T-helper 1 cell (primary cell): ENCODE measurements at places on chromosomes 5 and 9.

DNA sequence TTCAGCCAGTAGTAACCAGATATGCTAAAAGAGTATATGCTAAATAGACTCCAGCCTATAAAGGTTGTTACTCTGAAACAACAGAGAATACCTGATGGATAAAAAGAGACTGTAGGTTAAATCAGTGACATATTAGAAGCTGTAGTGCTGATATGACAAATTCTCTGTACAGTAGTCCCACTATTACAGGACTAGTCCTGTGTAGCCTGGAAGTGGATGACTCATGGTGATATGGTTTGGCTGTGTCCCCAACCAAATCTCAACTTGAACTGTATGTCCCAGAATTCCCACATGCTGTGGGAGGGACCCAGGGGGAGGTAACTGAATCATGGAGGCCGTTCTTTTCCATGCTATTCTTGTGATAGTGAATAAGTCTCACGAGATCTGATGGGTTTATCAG, 276.2 kb upstream of the POU5F2 start:
- DNase-seq = no peak

DNA sequence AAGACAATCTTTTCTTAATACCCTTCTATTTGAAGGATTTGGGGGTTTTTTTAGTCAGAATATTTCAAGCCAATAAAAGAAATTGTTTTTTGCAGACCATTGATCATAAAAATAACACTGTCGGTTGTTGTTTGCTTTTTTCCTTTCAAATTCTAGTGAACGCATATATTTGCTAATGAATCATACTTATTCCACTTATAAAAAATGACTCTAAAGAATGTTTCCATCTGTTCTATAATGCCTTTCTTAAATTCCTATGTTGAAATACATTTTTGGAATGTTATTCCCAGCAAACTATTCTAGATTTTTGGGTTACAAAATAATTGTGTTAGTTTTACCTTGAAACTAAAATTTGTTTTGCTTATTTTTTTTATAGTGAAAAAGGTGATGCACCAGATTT, 32.2 kb downstream of the CWC27 start:
- no peak for DNase-seq

DNA sequence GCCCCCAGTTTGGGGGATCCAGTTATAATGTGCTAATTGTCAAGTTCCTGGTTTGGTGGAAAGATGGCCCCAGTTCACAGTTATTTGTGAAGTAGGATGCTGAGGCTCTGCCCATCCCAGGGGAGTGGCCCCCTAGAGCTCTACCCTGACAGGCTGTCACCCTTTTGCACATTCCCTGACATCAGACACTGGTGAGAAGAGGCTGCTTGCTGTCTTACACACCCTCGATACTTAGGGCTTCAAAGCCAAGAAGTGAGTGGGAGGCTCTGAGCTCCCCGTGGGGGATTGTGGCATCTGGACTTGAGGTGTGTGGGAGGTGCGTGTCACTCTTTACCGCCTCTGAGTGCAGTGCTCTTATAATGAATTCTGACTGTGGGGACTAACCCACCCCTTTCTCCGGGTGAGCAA, 168.5 kb downstream of the DOCK2 start:
- no peak for DNase-seq

DNA sequence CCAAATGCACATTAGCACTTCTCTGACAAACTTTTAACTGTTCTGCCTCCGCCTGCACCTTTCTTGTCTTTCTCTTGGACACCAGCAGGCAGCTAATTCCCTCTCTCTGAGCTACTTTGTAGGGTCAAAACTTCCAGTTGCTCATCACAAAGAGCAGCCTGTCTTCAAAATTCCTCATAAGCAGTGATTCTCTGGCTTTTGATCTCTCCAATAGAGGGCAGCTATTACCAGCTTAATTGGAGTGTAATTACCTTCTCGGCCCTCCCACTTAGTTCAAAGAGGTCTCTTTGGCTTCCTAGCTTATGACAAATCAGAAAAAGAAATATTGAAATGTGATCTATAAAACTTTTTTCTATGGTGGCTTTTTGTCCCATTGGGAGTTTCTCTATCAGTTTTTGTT, 43.6 kb upstream of the RAD23B start:
- DNase-seq = no peak

DNA sequence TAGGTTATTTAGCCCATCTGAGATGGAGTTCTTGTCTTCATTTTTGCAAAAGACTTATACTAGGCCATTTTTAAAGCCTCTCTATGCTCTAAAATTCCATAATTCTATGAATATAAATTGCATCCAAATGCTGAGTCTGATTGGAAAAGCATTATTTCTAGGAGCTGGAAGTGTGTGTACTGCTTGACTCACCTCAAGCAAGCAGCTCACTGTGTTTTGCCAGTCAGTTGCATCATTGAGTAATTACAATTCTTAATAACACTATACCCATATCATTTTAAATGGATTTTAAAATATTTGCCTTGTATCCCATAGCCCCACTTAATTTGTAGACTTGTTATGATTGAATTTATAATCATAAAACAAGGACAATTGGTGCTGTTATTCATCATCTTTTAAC, 161.0 kb downstream of the PAM start:
- DNase-seq = no peak

DNA sequence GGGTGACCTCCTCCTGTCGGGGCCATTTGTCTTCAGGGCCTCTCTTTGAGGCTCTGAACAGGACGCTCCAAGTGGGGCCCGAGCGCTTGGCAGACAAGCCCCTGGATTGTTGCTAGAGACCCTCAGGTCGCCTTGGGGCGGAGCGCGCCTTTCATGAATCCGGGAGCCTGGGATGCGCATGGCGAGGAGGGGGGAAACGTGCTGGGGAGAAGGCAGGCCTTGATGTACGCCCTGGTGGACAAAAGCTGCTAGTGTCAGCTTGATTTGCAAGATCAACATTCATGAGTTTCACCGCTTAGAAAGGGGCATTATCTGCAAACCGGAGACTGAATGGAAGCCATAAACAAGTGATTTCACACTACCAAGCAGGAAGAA, 226.3 kb downstream of the SMARCA2 start:
- DNase-seq = no peak

DNA sequence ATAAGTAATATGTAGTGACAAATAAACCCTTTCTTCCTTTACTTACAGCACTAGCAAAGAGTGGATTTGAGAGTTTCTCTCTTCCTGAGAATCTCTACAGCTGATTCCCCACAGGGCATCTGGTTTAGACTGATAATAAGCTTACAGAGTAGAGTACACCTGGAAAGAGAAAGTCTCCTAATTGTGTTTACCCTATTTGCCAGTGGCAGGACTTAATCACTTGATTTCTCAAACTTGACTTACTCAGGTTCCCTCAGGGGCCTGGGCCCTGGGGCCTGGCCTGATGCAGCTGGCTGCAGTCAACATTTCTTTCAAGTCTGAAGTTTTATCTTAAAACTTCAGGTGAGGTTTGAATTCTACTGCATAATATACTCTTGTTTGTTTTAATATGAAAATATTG, 38.0 kb upstream of the UBTD2 start:
- DNase-seq = no peak

- no peak for DNase-seq
These were observed 180.3 kb downstream of the SREK1 start for GRCh38 chr5:66324357-66324756.

GRCh38 chr5:172642926-172643871, 2.1 kb downstream of the NEURL1B start:
- DNase-seq = no peak

- no peak for DNase-seq
These were observed 235.7 kb upstream of the TNC start for GRCh38 chr9:115353681-115354080.

DNA sequence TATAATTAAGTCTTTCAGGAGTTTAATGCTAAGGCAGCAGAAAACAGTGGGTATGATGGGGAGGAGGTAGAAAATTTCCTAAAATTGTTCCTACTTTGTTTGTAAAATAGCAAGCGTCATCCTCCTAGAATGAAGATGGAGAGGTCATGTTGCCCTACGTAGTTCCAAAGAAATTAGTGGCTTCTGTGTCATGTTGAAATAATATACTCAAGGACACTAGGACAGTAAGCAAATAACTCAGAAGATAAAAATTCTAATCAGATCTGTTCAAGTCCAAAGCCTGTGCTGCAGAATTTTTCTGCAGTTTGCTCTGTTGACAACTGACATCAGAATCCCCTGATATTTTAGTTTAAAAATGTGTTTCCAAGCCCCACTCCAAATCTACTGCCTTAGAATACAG, 486.3 kb downstream of the DIRAS2 start:
- DNase-seq = no peak

GRCh38 chr9:129580211-129580915, 40.5 kb downstream of the C9orf50 start:
- no peak for DNase-seq

DNA sequence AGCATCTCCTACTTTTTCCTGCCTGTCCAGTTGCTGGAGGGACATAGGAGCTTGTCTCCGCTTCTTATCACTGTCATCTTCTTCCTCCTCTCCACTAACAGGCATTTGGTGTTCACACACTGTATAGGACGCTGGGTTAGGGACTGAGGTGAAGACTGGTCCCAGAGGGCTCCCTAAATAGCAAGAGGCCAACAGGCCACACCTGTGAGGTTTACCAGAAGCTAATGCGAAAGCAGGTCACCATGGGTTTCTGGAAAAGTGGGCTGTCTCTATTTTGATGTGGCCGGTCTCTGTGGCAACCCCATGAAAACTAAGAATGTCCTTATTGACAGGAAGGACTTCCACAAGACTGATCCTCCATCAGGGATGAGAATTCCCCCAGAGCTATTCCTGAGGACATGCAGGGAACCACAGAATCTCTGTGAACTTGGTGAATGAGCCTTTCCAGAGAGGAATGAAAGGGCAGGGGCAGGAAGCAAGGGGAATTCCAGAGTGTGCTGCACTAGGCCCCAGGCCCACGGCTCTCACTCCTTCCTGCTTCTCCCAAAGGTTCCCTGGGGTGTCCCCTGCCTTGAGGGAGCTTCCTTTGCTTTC, 61.7 kb downstream of the DAP start:
- DNase-seq = no peak

- DNase-seq = no peak
These were observed 2.9 kb upstream of the MYOZ3 start for GRCh38 chr5:150658121-150658520.

DNA sequence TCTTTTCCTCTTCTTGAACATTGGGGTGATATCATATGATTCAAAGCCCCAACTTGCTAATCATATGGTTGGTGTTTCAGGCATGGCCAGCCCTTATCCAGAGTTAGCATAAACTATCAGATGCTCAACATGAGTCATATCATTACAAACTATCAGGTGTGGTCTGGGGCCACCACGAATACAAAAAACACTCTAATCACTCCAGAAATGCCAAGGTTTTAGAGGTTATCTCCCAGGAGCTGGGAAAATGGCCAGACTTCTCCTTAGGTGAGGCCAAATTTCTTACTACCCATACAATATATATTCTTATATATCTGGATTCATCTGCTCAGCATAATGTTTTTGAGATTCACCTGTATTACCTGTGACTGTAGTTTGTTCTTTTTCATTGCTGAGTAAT, 210.5 kb downstream of the CCDC171 start:
- no peak for DNase-seq

- no peak for DNase-seq
These were observed 7.8 kb downstream of the UIMC1 start for GRCh38 chr5:176998828-176999227.

DNA sequence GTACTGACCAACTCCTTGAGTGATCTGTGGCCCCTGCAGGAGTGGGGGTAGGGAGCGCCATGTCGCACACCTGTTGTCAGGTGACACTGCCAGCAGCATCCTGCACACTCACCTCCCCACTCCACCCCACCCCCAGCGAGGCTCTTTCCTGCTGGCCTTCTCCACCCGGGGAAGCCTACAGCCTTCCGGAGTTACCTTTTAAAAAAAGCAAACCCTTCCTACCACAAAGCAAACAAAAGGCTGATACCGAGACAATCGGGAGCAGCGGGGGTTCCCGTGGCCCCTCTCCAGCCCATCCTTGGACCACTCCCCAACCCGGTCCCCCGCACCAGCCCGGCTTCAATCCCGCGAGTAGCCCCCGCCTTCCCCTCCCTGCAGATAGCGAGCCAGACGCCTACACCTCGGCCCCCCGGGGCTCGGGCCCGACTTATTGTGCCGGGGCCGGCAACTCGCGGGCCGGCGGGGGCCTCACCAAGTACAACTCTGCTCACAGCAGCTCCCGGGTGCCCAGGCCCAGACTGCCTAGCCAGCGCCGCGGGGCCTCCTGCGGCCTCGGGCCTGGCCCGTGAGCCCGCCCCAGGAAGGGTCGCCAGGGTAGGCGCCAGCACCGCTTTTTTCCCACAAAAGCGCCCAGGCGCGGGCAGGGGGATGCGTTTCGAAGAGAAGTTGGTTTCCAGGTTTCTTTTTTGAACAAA, 724 bp downstream of the MACROH2A1 start:
- DNase-seq = peak; percentile 61

GRCh38 chr5:32434221-32434620, 10.3 kb downstream of the ZFR start:
- no peak for DNase-seq

GRCh38 chr9:135268031-135268430, 180.6 kb downstream of the OLFM1 start:
- DNase-seq = no peak

GRCh38 chr9:133978226-133978898, 13.8 kb downstream of the VAV2 start:
- no peak for DNase-seq

DNA sequence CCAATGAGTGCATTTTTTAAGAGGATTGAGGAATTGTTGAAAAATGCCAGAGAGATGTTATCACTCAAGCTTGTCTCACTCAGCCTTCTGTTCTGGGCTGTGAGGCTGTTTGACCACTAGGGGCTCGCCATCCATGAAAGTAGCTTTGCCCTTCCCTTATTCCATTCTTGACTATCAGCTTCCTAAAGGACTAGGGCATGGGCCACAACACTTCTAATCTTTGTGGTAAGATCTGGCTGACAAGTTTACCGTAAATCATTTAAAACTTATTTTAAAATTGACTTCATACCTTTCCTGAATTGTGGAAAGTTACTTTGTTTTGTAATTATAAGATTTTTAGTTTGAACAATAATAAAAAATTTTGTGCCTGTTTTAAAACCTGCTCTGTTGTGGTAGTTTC, 49.5 kb downstream of the TJP2 start:
- no peak for DNase-seq

DNA sequence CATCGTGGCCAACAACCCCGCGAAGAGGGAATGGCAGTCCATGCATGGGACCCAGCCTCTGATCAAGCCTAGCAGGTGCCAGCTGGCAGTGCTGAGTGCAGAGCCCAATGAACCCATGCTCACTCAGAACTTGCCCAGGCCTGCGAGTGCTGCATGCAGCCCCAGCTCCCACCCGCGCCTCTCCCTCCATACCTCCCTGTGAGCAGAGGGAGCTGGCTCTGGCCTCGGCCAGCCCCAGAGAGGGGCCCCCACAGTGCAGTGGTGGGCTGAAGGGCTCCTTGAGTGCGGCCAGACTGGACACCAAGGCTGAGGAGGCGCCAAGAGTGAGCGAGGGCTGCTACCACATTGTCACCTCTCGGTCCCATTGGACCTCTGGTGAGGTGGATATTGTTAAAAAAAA, 32.6 kb upstream of the NPR3 start:
- no peak for DNase-seq

- no peak for DNase-seq
These were observed 1.3 kb downstream of the NAA35 start for GRCh38 chr9:85941966-85942912.

- no peak for DNase-seq
These were observed 86.8 kb downstream of the PTPRD start for GRCh38 chr9:10525972-10526371.

GRCh38 chr5:150148117-150148927, 7.3 kb downstream of the PDGFRB start:
- no peak for DNase-seq
